ENCODE measurements at places on chromosomes 12 and 14.

DNA sequence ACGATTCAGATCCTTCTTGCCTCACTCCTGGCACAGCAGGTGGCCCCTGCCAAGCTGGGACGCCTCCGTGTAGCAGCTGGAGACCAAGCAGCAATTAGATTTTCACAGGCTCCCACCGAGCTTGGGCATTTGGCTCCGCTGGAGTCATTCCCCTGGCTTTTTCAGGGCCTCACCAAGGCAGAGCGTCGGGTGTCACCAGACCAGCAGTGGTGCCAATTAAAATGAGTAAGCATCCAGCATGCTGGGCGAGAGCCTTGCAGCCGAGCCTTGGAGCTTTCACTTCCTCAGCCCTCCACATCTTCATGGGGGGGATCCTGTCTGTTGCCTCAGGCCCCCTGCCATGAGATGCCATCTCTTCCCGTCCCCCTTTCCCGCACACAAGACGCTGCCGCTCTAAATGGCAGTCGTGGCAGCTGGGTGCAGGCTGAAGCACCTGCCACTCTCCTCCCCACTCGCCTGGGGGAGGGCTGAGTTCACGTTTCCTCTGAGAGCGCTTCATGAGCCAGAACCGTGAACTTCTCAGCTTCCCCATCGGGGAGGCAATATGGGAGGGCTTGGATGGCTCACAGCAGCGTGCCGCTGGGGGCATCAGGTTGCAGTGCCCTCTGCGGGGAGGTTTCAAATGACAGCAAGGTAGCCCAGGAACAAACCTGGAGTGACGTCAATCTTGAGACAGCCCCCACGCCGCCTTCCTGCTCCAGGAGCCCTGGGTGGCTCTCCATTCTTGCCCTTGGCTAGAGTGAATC, 11.7 kb downstream of the TPCN1 start:
- DNase-seq = peak; percentile 44

DNA sequence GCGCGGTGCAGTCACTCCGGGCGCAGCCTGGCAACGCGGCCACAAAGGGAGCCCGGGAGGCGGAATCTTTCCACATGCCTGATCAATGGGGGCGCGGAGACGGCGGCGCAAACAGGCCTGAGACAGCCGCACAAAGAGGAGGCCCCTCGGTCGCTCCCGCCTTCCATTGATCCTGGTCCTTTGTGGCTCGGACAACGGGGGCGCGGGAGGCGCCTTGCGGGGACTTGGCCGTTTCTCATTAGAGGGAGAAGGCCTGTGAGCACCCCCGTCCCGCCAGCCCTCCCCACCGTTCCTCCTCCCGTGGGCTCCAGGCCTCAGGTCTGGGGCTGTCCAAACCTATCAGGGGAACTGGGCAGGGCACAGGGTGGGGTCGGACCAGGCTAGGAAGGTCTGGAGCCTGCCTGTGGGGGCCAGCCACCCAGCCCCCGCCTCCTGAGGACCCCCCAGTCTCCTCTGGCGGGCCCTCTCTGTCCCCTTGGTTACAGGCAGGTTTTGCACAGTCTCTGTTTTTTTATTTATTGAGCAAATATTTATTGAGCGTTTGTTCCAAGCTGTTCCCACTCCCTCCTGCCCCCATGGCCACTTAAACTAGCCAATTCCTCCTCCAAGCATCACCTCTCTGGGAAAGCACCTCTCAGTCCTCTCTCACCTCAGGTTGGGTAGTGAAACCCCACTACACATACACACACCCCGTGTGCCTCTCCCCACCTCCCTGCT, 29.0 kb upstream of the MSI1 start:
- no peak for DNase-seq

GRCh38 chr14:74905595-74906142, 17.4 kb downstream of the RPS6KL1 start:
- peak; percentile 42 for DNase-seq

DNA sequence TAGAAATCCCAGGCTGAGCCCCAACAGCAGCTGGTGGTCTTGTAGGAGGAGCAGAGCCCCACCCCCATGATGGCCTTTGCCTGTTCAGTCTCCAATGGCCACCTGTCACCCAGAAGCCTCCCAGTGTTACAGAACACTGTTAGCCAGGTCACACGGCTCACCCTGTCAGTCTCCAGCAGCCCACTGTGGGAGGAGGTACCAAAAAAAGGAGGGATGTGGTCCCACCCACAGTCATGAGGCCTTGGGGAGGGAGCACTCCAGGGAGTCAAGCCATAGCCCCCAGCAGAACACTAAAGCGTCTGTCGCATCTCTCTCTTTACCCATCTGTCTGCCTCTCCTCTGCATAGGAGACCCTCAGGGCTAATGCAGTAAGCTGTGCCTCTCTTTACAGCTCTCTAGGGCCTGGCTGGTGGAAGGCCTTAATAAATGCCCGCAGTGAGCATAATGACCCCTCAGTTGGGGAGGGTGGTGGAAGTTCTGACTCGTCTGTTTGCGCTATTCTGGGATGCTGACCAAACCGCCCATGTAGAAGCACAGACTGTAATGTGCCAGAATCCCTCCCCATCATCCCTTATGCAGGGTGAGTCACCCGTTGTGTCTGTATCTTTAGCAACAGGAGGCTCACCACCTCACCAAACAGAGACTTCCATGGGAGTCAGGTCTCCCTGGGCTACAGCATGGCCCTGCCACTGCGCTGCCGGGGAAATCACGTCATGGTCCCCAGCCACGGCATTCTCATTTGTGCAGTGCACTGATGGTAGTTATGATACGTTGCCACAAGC, 14.6 kb downstream of the C14orf132 start:
- DNase-seq = no peak

DNA sequence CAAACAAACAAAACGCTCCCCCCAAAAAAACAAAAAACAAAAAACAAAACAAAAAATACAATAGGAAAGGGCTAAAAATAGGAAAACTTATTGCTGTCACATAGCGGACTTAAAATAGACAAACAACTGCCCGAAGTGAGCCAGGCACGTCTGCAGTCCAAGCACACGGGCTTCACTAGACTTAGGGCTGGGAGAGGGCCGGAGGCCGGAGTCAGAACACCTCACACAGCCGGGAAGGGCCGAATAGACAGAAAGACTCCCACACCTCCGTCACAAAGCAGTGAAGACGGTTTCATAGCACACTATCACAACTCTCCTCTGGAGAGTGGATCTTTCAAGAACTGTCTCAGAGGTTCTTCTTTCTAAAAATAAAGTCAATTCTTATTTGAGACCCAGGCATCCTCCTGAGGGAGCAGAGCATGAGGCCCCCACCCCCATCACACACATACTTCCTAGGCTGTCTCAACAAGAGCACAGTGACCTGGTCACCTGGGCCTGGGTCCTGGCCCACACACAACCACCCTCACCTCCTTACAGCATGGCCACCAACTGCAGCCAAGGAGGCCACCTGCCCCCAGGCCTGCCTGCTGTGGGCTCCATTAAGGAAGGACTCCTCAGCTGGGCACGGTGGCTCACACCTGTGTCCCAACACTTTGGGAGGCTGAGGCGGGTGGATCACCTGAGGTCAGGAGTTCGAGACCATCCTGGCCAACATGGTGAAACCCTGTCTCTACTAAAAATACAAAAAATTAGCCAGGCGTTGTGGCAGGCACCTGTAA, 6.7 kb downstream of the BAG5 start:
- no peak for DNase-seq

GRCh38 chr14:28577711-28578131, 188.9 kb upstream of the FOXG1 start:
- no peak for DNase-seq

DNA sequence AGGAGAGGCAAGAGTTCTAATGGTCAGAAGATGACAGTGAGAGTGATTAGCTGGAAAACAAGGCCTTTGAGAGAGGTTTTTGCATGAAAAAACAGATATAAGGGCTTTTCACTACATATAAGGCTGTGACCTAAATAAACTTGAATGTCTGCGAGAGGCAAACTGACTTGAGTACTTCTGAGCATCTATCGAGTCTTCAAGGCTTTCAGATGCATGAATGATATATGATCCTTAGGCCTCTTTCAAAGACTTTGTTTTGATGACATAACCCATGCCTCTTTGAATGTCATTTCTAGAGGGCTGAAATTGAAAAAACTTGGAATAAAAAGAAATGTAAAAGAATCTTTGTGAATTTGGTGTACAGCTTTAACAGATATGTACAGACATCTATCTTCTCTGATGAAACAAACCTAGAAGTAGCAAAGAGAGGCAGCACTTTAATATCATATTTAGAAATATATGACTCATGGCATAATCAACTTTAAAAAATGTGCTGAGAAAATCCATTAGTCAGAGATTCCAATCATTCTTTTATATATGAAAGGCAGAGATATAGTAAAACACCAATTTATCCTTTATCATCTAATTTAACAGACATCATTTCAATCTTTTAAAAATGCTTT, 72.6 kb downstream of the PPM1H start:
- DNase-seq = no peak

DNA sequence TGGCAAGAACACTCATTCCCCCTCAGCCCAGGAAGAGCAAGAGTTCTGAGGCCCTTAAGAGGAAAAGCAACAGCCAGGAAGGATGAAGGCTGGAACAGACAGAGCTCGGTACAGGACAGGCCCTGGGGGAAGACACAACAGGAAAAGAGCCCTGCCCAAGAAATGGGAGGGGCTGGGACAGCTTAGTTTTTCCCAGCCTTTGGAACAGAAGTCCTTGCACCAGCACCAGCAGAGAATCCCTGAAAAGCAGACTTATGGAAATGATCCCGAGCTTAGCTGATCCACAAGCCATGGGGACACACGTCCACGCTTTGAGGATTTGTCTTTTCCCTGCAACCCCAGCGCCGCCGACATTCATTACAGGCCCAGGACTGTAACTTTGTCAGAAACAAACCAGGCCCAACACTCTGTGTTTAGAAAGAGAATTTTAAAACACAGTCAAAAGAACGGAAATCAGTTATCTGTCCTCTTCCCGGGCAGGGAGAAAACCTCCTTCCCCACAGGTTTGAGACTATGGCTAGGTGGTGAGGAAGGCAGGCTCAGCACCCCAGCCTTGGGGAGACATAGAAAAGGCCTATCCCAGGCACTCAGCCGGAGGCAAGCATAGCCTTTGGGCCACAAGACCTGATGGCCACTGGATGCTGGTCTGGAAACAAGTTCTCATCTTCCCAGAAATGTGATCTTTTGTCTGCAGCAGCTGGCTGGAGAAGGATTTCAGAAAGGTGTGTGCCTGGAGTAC, 4.0 kb upstream of the AVIL start:
- DNase-seq = no peak

- no peak for DNase-seq
Observed at GRCh38 chr14:91272341-91273272, 28.1 kb upstream of the GPR68 start.

DNA sequence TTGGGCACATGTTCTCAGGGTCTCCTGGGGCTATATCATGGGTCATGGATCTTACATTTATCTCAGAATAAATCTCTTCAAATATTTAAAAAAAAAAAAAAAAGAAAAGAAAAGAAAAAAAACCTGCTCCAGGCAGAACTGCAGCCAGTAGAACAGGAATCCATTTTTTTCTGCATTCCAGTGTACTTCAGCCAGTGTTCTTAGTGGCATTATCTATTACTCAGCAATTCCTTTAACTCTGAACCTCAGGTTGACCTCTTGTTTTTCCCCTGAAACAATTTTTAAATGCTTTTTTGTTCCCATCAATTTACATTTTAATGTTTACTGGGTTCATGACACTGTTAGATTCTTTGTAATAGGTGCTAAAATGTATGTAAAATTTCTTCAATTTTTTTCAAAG, 66.7 kb upstream of the STXBP6 start:
- DNase-seq = no peak

- no peak for DNase-seq
Observed at GRCh38 chr12:120056739-120057138, 59.8 kb downstream of the RAB35 start.

DNA sequence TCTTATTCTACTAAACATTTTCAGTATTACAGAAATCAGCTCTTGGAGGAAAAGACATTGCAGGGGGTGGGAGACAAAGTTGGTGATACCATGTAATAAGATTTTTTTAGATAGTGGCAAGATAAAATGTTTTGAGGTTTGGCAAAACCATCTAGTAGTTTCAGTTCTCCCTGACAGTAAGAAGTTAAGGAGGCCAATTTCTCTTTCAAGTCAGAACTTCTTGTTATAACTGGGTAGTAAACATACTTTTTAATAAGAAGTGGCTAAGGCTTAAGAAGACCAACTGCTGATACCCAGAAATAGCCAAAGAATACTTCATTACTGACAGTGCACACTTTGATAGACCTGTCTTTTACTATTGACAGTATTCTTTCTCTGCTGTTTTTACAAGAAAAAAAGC, 452.3 kb downstream of the DIO2 start:
- no peak for DNase-seq

DNA sequence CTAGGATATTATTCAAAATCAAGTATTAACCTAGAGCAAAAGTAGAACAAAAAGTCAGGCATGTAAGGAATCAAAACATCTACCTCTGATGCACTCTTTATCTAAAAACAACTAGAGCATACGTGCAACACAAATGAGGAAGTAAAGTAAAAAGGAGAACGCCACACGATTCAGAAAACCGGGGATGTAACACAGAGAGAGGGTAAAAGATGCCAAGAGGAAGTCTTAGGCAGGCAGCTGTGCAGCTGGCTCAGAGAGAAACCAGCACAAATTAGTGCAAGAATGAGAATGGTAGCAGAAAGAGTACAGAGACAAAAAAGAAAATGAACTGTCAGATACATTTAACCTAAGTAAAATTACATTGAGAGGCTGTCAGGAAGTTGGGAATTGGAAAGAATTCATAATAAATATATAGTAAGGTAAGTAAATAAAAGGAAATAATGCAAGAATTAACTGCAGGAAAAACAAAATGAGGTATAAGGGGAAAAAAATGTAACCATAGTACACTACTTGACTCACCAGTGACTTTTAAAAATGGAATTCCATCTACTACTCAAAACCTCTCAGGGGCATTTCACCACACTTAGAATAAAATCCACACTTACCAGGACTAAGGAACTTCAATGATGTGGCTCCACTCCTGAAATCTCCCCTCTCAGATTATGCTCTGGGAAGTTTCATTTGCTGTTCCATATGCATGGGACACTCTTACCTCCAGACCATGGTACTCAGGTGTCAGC, 17.1 kb downstream of the BCAT1 start:
- DNase-seq = no peak

GRCh38 chr14:55519473-55520080, 60.4 kb upstream of the KTN1 start:
- DNase-seq = no peak

DNA sequence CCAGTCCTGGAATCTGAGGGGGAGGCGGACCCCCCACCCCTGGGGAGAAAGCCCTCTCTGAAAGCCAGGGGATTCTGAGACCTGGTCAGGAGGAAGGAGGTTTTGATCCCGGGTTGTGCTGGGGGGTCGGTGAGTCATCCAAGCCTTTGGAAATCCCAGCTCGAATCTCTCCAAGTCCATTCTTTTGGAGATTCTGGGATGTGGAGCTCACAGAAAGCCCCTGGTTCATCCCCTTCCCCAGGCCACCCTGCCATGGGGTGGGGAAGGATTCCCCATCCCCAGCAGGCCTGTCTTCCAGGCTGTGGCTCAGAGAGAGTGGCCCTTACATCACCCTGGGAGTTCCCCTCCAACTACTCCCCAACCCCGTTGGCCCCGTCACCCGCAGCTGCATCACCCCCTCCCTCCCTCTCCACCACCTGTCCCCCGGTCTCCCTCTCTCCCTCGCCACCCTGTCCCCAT, 14.3 kb downstream of the EXOC3L4 start:
- DNase-seq = no peak
